ENCODE measurements at places on chromosomes 2 and 18.

- no peak for DNase-seq
Observed at GRCh38 chr2:14722904-14723570, 90.5 kb downstream of the LRATD1 start.

DNA sequence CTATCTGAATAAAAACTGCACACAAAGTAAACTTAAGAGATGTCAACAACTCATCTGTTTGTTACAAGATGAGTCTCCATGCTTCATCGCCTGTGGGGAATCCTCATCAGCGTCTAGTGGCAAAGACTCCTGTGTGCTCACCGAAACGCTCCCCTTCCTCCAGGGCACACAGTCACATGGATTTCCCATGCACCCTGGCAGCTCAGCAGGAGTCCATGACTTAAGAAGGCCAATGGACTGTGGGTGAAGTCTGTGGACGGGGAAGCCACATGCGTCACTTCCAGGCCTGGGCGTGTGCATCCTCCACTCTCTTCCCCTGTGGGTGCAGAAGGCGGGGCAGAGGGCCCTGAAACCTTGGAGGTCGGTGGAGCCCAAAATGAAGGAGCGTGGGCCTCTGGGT is 41.1 kb downstream of the ID2 start:
- DNase-seq = no peak

DNA sequence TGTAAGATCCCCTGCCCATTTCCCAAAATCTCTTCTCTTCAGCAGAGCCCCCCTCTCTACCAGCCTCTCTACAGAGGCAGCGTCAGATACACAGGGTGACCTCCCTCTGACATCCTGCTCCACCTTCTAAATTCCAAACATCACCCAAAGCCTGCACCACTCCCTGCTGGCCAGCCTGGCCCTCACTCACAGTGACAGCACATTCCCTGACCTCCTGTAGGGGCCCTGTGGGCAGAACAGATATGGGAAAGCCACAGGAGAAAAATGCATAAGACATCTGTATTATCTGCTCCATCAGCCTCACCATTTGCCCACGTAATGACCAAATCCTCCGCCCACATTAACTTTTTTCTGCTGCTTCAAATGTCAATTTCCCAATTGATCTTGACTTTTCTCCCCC is 40.6 kb downstream of the TRABD2A start:
- DNase-seq = no peak

DNA sequence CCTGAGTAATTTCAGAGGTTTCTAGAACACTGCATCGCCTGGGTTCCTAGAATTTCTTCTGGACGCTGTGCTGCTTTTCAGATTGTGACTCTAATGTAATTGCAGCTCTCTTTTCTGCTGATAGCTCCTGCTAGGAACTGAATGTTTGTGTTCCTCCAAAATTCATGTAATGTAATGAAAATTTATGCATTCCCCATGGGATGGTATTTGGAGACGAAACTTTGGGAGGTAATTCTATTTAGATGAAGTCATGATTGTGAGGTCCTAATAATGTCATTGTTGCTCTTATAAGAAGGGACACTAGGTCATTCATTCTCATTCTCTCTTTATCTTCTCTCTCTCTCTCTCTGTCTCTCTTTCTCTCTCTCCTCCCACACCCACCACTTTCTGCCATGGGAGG is 223.9 kb upstream of the DOK6 start:
- no peak for DNase-seq

GRCh38 chr2:24432735-24433134 is 58.3 kb upstream of the NCOA1 start:
- no peak for DNase-seq

DNA sequence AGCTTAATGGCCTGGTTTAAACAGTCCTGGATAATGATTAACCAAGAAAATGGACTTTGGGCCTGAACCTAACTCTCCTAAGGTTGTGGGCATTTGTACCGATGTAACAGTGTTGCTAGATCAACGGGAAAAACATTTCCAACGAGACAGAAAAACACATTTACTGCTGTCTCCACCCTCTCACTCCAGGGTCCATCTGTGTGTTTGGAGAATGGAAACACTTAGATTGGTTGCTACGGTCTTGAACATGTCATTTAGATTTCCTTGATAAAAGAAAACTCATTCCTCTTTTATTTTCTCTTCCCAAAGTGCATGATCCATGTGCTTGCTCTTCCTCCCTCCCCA is 88.0 kb downstream of the SOCS6 start:
- DNase-seq = no peak

DNA sequence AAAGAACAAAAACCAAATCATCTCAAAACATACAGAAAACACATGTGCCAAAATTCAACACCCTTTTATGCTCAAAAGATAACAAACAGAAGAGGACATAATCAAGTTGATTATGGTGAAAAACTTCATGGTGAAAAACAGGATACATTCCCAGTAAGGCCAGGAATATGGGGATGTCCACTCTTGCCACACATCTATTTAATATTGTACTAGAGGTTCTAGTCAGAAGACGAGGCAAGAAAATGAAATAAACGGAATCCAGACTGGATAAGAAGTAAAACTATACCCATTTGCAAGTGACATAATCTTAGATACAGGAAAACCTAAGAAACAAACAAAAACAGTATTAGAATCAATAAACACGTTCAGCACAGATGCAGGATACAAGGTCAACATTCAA is 40.8 kb downstream of the MAP3K2 start:
- DNase-seq = no peak

- peak; percentile 49 for DNase-seq
Observed at GRCh38 chr2:8627692-8628085, 54.2 kb upstream of the ID2 start.

DNA sequence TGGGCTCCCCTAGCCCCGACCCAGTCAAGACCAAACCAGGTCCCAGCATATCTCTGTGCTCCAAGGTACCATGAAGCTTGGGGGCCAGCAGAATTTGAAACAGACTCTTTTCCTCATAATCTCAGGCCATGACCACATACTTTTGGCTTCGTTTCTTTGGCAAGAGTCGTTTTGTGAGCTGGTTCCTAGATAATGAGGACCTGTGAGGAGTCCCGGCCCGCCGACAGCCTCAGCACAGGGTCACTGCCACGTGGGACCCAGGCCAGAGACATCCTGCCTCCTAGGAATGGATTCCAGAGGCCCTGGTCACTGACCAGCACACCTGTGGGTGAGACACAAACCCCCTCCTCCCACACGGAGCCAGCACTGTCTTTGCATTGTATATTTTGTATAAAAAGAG is 73.5 kb downstream of the VAPA start:
- DNase-seq = no peak

DNA sequence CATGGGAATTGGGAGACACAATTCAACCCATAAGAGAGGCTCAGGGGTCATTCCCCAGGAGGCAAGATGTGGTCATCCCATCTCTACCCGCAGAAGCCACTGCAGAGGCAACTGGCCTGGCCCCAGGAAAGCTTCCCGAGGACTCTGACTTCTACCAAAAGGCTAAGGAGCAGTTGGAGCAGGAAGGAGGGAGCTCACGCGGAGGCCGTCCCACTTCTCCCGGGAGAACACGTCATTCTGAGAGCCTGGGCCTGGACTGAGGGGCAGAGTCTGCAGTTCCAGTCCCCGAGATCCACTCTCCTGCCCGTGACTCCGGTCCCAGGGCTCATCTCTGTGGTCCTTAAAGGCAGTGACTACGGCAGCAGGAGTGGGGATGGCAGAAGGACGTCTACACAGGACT is 69.0 kb upstream of the TAF1B start:
- DNase-seq = no peak

DNA sequence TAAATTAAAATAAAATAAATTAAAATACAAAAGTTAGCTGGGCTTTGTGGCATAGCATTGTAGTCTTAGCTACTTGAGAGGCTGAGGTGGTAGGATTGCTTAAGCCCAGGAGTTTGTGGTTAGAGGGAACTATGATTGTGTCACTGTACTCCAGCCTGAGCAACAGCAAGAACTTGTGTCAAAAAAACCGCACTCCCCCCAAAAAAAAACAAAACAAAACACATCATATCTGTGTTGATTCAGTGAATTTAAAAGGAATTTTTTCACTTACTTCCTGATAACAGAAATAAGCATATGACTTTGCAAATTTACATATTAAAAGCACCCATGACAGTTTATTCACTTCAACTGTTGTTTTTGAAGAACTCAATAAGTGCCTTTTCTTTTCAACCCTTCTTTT is 68.1 kb upstream of the PELI1 start:
- DNase-seq = no peak

- DNase-seq = no peak
Observed at GRCh38 chr2:133705287-133705686, 137.0 kb upstream of the NCKAP5 start.

GRCh38 chr18:25686960-25687500 is 335.1 kb upstream of the ZNF521 start:
- no peak for DNase-seq

DNA sequence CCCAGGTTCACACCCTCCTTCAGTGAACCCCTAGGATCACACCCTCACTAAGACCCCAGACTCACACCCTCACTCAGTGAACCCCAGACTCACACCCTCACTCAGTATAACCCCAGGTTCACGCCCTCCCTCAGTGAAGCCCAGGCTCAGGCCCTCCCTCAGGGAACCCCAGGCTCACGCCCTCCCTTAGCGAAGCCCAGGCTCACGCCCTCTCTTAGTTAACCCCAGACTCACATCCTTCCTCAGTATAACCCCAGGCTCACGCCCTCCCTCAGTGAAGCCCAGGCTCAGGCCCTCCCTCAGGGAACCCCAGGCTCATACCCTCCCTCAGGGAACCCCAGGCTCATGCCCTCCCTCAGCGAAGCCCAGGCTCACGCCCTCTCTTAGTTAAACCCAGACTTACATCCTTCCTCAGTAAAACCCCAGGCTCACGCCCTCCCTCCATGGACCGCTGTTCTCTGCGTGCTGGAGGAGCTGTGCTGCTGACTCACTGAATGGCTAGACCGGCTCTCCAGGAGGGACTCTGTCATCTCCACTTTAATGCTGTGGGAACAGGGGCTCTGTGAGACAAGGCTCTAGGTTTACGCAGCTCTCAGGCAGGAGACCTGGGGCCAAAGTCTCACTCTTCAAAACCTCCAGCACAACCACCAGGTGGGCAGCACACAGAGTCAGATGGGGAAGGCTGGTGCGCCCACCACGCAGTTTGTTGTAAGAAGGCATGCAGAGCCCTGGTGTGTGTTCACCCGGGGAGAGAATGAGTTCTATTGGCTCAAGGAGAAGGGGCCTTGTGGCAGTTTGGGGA is 506.9 kb upstream of the MYT1L start:
- DNase-seq = no peak

- no peak for DNase-seq
Observed at GRCh38 chr18:22858121-22858520, 75.0 kb upstream of the RBBP8 start.

DNA sequence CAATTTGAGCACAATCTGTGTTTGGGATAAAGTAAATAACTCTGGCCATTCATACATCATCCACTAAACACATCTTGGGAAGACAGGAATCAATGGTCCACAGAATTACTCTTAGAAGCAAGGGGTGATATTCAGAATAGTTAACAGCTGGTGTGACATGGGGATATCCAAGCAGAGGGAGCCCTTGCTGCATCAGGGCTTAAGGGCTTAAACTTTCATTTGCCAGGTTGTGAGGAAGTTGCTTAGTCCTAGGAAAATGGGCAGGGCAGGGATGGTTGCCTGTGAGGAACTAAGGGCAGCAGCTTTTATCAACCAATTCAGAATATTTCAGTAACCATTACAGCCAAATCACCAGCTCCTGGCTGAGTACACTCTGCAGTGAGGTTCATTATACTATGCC is 2.0 kb upstream of the ITGA6 start:
- DNase-seq = no peak

DNA sequence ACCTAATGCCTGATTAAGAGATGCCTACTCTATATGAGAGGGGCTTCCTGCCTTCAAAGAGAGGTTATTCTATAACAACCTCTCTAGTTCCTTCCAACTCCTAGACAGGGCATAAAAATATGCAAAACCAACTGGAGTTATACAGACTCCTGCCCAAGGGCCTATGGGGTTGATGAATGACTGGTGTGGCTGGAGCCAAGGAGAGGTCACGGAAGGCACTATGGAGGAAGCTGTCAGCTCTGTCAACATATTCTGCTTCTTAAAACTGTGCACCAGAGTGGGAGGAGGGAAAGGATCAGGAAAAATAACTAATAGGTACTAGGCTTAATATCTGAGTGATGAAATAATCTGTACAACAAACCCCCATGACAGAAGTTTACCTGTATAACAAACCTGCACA is 120.9 kb upstream of the CDC42EP3 start:
- DNase-seq = no peak

GRCh38 chr18:6221602-6222014 is 193.1 kb downstream of the L3MBTL4 start:
- DNase-seq = no peak

GRCh38 chr2:30026091-30027055 is 105.0 kb upstream of the ALK start:
- peak; percentile 80 for DNase-seq

DNA sequence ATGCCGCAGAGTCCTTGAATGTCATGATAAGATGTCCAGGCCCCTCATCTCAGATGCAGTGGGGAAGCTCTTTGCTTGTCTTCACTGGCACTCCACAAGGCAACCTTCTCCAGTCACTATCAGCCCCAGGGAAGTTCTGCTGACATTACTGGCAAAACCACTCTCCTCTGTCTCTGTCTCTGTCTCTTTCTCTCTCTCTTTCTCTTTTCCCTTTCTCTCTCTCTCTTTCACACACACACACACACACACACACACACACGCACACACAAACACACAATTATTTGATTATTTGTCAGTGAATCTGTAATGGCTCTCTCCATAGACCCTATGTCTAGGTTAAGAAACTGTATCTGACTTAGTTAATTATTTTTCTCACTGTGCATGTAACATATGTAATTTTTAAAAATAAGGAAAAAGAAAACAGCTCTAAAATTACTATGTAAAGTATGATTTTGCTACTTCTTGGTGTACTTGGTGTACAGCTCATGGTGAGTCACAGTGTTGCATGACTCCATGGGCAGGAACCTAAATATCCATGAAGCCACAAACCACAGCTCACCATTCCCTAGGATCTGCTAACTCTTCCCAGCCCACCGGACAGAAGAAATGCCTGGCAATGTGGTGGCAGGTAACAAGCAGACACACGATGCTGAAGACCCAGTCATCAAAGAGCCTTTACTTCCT is 594.9 kb upstream of the ID2 start:
- no peak for DNase-seq

DNA sequence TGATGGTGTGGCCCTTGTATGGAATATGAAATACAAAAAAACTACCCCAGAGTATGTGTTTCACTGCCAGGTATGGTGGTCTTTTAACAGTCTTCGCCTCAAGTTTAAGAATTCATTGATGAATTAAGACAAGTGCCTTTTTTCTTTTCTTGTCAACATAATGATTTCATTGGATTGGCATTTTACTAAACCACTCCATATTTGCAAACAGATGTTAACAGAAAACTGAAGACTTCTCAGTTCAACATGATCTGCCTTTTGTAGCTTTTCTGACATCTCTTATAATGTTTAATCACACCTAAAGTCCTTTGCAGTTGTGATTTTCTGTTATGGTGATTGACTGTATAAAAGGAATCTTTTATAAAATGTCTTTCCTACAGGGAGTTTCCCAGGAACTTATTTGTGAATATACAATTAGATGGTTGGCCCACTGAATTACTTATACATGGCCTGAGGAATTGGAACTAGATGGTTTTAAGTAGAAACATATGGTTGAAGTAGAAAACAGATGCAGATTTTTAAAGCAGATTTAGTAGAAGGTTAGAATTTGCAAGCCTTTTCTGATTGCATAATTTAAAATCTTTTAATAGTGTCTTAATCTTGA is 39.7 kb downstream of the DYNC1I2 start:
- DNase-seq = no peak
